Osteoblast (primary cell): ENCODE measurements at places on chromosomes 2 and 18. TPM values are rescaled to one million over a fixed set of nuclear protein-coding genes. Genes with fewer than 3 reads are reported as not detected.

DNA sequence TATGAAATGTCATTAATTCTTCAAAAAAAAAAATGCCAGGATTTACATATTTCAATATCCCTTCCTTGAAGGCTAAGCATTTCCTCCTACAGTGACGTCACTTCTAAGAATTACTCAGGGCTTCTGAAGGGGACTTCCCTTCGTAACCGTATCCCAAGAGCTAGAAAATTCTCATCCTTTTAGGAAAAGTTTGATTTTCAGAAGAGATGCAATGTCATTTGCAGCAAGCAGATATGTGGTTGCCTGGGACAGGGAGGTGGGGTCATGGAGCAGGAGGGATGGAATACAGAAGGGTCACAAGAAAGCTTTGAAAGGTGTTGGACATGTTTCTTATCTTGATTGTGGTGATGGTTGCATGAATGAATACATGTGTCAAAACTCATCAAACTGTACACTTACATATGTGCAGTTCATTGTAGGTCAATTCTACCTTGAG lies 97.0 kb upstream of the ATL2 start:
- DNase-seq = no peak

DNA sequence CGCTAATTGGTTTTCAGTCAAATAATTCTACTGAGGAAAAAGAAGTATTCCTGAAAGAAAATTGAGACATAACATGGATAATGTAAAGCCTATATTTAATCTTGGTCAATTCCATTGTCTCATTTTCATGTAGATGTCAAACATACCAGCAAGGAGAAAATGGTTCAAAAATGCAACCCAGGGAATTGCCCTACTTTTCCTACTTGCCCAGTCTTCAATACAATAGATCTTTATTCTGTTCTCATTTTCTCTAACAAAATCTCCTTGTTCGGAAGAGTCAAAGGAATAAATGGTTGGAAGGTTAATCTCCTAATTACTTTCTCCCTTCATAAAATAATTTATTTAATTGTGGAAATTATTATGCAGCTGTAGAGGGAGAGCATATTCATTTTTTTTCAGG lies 896.1 kb downstream of the NRXN1 start:
- no peak for DNase-seq

- DNase-seq = no peak
These were observed 1.4 kb upstream of the ZNF638 start for GRCh38 chr2:71330155-71330554.

GRCh38 chr2:215777465-215778044 lies 235.8 kb downstream of the MREG start:
- DNase-seq = no peak

- peak; percentile 71 for DNase-seq
These were observed 71.5 kb downstream of the SFXN5 start for GRCh38 chr2:72999729-73000725.

DNA sequence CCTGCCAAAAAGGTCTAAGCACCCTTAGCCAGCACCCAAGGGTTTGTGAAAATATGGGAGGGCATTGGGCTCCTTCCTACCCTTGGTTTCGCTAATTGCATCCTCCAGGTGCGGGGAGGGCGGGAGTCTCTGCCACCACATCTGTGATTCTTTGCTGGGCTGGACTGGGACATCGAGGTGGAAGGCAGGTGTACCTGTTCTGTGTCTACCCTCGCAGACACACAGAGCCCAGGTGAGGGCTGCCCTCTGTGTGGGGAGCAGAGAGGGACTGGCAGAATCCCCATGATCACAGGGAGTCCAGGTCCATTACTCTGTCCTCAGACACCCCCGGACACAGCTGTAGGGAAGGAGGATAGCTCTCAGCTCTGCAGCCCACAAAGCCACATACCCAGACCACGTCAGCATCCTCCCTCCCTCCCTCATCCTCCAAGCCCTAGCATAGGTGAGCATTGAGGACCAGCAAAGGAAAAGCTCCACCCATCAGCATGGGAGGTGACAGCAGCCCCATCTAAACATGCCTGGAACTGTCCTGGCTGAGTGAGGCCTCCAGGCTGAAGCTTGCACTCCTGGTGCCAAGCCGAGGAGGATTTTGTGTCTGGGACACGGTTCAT lies 49.8 kb downstream of the PLB1 start:
- DNase-seq = no peak

DNA sequence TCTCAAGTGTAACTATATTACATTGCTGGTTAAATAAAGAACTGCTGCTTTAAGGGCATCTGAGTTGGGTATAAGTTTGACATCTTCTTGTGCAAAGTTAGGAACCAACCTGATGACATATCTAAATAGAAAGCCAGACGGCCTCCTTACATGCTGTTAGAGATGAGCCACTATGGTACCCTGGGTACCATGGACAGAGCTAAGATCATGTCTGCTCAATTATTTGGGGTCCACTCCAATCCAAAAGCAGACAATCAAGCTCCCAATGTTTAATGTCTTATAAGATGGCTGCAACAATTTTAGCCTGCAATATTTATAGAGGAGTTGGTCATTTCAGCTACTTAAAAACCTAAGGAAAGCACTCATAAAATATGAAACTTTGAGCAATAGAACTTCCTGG lies 86.2 kb downstream of the UPP2 start:
- DNase-seq = no peak

The DAW1 gene
- under 0.01 TPM in 1 of 2 replicates, not detected in the other for total RNA-seq

The DUSP19 gene
- 2.4 and 2.9 TPM in 2 replicates for total RNA-seq

The RIT2 gene
- not detected in 2 replicates for total RNA-seq

The LRP2 gene
- not detected in 2 replicates for total RNA-seq
